Head of caudate nucleus (tissue), 42 donors: ENCODE measurements at places on chromosomes 3 and 15.

DNA sequence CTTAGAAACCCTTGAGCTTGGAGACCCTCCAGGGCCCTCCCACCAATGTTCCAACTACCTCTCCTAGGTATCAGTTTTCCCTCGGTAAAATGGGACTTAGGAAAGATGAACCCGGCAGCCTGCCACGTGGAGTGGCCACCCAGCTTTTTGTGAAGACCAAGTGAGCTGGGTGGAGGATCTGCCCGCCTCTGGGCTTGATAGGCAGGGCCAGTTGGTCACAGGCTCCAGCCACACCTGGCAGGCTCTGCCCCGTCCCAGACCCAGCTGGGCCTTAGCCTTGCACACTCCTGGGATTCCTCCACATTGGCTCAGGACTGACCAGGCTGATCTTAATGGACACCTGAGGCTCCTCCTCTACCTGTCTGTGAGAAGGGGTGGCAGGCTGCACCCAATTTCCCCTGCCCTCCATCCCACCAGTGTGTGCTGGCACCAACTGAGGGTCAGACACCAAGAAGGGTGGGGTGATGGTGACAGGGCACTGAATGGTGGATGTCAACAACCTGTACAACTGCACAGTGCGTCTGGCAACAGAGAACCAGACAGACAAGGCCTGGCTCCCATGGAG lies 761 bp upstream of the GRIP2 start:
- no peak for DNase-seq

DNA sequence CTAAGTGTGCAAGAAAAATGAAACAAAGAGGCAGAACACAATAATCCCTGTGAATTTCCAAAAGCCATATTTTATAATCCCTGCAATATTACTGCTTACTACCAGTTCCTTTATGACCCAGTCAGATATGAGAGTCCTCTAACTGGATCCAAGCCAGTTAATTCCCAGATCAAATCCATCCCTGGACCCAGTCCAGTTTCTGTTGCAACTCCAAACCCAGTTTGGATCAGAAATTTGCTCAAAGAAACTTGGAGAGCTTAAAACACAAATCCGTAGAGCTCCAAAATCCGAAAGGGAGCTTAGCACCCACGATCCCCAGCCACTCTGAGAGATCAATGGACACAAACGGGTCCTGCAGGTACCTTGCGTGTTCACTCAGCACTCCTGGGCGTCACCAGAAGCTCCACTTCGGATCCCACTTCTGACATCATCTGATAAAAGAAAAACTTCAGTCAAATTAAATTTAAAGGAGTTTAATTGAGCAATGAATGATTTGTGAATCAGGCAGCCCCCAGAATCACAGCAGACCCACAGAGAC lies 32.6 kb upstream of the THUMPD3 start:
- no peak for DNase-seq

DNA sequence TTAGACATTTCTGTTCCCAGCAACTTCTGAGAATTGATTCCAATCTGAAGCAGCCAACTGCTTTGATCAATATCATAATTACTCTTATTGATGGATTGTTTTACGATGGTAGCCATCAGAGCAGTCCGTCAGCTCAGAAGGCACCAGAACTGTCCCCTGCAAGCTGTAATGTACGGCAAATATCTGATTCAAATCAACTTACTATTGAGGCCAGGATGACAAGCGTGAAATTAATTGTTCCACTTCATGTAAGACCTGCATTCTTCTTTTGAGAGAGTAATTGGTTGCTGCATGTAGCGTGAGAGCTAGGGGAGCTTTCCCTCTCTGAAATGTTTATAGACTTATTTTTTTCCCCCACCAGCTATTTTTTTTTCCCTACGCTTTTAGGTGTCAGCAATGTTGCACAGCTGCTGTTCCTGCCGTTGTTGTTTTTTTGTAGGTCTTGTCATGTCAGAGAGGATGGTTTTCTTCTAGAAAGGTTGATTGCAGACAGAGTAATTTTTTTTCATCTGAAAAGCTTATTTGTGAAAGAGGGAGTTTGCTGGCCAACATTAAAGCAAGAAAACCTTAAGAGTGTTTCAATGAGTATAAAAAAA lies 134.9 kb downstream of the CACNA2D3 start:
- DNase-seq, result no peak

GRCh38 chr15:91857224-91857585 lies 3.7 kb downstream of the SLCO3A1 start:
- no peak for DNase-seq

- DNase-seq, result no peak
Measured at GRCh38 chr15:59407946-59408345, 30.0 kb upstream of the FAM81A start.
